Fibroblast of skin of right quadriceps (primary cell): ENCODE measurements at places on chromosomes 7 and 10.
A peak's percentile ranks its signal among the peaks of the same experiment; 100 is the strongest.

- DNase-seq: peak; percentile 39
These were observed 58.2 kb downstream of the ELAPOR2 start for GRCh38 chr7:87001214-87001613.

- no peak for DNase-seq
These were observed 43.9 kb upstream of the C1QL3 start for GRCh38 chr10:16565604-16566003.

- no peak for DNase-seq
These were observed 85.3 kb upstream of the DIP2C start for GRCh38 chr10:774661-775244.

- DNase-seq: no peak
These were observed 145.0 kb downstream of the MAD1L1 start for GRCh38 chr7:2087744-2088143.

- DNase-seq: no peak
These were observed 30.0 kb downstream of the DENND10 start for GRCh38 chr10:119133949-119134348.

DNA sequence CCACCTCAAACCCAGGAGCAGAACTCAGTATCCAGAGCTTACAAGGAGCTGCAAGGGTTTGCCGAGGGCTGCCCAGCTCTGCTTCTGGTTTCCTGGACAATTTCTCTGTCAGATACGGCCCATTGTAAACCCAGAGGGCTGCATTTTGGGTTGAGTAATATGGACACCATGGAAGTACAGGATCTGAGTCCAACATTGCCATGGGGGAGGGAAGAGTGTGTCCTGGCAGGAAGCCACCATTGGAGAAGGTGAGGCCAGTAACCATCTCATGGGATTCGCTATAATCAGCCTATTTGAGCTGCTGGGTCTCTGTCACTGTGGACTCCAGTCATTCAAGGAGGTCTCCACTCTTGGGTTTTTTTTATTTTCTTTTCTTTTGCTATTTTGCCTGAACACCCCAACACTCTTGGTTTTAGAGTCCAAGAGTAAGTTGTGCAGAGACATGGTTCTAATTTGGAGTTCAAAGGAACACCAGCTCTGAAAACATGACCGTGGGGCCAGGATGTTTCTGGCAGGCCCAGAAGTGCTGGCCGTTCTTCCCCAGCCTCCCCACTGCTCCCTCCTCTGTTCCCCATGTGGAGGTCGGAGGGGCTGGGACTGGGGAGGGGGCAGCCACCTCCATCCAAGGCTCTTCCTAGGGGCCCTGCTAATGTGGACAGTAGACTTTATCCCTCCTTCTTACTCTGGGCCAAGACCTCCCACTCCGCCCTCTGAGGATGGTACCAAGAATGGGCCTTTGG is 46.2 kb downstream of the CHST3 start:
- DNase-seq: no peak

DNA sequence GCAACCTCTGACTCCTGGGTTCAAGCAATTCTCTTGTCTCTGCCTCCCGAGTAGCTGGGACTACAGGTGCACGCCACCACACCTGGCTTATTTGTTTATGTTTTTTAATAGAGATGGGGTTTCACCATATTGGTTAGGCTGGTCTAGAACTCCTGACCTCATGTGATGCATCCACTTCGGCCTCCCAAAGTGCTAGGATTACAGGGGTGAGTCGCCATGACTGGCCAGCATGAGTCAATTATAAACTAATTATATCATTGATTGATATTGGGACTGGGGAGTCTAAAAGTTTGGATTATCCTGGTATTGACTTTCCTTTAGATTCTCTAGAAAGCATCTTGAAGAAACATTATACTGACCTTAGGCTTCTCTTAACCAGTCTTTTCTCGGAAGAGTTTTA is 73.9 kb upstream of the CCNY start:
- no peak for DNase-seq

- DNase-seq: no peak
These were observed 462 bp downstream of the KIAA1549 start for GRCh38 chr7:138980563-138981291.

DNA sequence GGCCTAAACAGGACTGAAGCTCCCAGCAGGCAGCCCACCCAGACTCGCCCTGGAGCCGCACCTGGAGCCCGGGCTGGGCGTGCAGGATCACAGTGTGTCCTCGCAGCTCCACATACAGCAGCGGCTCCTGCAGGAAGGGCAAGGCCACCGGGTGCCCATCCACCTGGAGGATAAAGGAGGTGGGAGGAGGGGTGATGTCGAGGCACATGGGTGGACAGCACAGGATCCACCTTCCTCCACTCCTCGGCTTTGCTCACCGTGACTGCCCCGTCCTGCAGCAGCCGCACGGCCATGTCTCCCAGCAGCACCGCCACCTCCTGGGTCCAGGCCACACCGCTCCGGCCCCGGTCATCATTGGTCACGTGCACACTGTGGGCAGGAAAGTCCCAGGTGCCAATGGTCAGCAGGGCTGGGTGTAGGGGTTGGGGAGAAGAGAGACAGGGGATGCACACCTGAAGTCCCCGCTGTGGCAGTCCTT is 16.8 kb downstream of the ATP6V1F start:
- no peak for DNase-seq

- DNase-seq: peak; percentile 98
These were observed 227.7 kb downstream of the CUX1 start for GRCh38 chr7:102044984-102045673.

DNA sequence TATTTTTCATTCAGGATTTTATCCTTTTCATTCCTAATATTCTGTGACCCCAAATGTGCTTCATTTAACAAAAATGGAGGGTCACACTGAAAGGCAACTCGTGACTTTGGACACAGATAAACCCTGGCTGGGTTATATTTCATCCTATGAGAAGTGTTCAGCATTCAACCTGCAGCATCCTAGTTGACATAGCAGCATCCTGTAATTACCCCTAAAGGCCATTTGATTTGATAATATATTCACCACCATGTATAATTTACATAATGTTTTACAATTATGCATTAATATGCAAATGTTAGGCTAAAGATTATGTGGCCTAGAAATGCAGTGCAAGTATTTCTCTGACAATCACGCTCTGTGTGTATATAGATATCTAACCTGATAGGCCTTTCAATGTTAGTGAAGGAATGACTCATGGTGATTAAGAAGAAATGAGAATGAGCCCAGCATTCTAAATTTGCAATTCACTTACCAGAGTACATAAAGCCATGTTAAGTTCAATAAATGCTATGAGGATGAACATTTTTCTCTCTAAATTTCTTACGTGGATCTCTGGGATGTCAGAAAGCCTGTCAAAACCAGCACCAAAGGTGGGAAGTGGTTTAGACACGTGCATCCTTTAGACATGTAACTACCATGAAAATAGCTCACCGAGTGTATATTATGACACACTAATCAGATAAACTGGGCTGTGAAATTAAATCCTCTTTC is 337.7 kb upstream of the AOAH start:
- DNase-seq: no peak

GRCh38 chr10:46234431-46235060 is 52.3 kb upstream of the ANTXRL start:
- DNase-seq: no peak

GRCh38 chr7:54932818-54933543 is 85.8 kb upstream of the EGFR start:
- peak; percentile 70 for DNase-seq

GRCh38 chr7:2792856-2793487 is 51.1 kb downstream of the GNA12 start:
- no peak for DNase-seq

- peak; percentile 29 for DNase-seq
These were observed 1.5 kb downstream of the ABCB4 start for GRCh38 chr7:87473986-87474385.

DNA sequence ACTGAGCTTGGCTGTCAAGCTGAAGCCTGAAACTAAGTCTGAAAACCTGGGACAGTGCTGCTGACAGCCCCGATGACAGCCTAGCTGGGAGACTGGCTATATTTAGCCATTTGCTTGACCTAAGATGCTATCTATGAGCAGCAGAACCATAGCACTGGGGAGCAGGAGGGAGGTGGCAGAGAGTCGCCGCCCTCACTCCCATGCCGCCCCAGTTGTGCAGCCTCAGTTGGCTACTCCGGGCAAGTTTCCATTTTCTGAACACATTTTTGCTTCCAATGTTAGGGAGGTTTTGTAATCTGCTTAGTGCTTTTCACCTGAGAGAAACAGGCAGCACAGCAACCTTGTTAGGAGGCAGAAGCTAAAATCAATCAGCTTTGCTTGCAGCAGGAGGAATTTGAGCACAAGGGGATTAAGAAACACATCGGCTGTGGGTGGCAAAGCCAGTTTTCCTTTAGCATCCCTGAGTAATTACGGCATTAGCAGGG is 20.4 kb upstream of the C10orf71 start:
- DNase-seq: no peak

GRCh38 chr10:17125206-17125893 is 4.3 kb downstream of the CUBN start:
- no peak for DNase-seq

GRCh38 chr10:86684331-86685097 is 16.2 kb downstream of the LDB3 start:
- DNase-seq: no peak

DNA sequence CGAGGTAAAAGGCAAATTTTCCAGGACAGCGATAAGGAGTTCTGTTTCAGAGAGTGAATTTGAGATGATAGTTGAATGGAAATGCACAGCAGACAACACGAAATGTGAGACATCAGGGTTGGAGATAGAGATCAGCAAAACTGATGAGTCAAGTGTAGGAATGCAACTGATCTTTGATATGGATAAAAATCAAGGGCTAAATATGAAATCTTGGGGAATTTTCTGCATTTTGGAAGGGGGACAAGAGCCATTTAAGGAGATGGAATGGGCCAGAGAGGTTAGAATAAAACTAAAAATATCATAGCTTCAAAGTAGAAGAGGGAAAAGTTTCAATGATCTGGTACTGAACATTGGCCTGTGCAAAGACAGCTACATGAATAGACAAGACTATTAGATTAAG is 11.5 kb downstream of the CISD1 start:
- DNase-seq: peak; percentile 68

GRCh38 chr7:3616306-3616705 is 315.3 kb downstream of the SDK1 start:
- DNase-seq: no peak

DNA sequence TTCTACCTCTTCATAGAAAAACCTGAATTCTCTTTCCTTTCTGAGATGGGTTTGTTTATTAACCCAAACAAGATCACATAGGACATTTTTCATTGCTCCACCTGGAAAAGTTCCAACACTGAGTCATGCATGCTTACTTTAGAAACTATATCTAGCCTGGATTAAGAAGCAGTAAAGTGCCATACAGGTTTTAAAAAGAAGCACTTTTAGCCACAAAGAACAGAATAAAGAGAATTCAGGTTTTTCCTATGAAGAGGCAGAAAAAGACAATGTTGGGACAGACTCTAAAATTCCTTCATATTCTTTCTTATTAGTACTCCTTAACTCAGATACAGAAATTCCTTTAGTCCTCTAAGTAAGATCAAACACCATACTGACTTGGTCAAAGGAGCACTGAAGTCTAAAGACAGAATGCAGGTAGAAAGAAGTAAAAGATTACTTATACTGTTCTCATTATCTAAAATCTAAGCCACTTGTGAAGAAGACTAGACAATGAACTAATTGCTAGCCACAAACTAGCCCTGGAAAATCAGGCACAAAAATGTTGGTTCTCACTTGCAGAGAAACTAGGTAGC is 241.3 kb downstream of the ANK3 start:
- DNase-seq: peak; percentile 87

DNA sequence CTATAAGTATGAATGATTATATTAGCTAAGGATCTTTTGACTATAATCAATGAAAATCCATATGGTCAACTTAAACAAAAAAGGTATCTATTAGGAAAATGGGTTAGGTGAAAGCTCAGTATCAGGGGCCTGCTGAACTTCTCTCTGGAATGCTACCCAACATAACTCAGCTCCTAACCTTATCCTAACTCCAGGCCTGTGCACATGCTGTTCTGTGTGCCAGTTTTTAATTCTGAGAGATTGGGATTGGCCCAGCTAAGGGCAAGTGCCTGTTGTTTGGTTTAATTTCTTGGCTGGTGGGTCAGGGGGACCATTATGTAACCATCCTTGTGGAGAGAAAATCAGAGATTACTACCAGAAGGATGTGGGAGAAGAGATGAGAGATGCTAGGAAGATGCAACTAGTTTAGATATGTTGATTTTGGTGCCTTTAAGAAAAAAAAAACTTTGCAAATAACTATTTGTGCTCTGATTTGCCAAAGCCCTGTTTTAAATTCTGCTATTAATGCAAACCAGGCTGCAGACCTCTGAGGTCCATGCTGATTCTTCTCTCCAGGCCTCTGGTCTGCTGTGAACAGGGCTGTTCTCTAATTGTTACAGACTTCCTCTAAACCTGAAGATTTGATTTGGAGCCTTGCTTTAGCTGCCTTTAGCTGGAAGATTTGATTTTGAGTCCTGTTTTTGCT is 23.9 kb upstream of the HDAC9 start:
- no peak for DNase-seq

GRCh38 chr7:93279541-93279940 is 47.4 kb downstream of the VPS50 start:
- no peak for DNase-seq

- DNase-seq: no peak
These were observed 233.3 kb downstream of the HPSE2 start for GRCh38 chr10:99002392-99002791.

DNA sequence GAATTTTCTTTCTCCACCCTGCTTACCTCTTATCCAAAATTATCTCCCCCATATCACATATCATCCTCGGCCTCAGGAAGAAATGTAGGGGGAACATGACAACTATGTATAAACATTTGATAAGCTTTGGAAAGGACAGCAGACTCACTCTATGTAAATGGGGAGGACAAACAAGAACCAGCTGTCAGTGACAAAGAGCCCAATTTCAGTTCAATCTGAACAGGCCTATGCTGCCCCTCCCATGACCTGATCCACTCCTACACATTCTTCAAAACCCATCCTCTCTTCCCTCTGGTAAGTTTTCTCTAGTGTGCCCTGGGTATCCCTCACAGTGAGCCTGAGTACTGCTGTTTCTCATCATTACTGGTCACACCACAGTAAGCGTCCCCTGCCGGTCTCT is 20.8 kb downstream of the FZD9 start:
- DNase-seq: no peak

GRCh38 chr7:153930696-153931095 is 121.5 kb upstream of the DPP6 start:
- no peak for DNase-seq

GRCh38 chr7:139482122-139482521 is 1.4 kb downstream of the KLRG2 start:
- DNase-seq: no peak

DNA sequence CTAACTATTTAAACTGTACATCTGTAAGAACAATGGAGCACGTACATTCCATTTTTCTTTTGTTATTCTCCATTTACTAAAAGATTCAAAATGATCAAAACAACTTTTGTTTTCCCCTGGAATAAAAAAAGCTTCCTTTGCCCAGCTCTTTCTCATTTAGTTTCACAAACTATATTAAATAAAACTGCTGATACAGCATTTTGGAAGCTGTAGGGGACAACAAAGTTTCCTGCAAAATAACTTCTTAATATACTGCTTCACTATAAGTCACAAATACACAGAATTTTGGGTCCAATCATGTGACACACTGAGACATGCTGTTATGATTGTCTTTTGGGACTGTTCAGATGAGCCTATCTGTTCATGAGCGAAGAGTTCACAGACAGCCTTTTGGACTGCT is 222.4 kb downstream of the ADAM12 start:
- DNase-seq: no peak
